ENCODE measurements at places on chromosomes 2 and 18. TPM values are rescaled to one million over a fixed set of nuclear protein-coding genes. Genes with fewer than 3 reads are reported as not detected.

CPLX4 gene
- not detected for total RNA-seq

POTEJ gene
- total RNA-seq: not detected

IL37 gene
- not detected for total RNA-seq

DNPEP gene
- 47.6 TPM for total RNA-seq

CLHC1 gene
- total RNA-seq: 10.4 TPM

HK2 gene
- total RNA-seq: 47.7 TPM

ZNF532 gene
- 55.5 TPM for total RNA-seq

LRRTM4 gene
- not detected for total RNA-seq

PLEKHH2 gene
- 1.9 TPM for total RNA-seq

DSG4 gene
- not detected for total RNA-seq

ANTXR1 gene
- 86.4 TPM for total RNA-seq

KCNK3 gene
- total RNA-seq: 8.2 TPM

DNER gene
- 0.37 TPM for total RNA-seq

CXCR4 gene
- total RNA-seq: 16.1 TPM

MYO1B gene
- total RNA-seq: 165 TPM

CDH2 gene
- total RNA-seq: 57.3 TPM

ANO7 gene
- 0.40 TPM for total RNA-seq

KIF5C gene
- 0.13 TPM for total RNA-seq

NAT8 gene
- not detected for total RNA-seq

NFU1 gene
- 48.7 TPM for total RNA-seq

NCKAP1 gene
- 131 TPM for total RNA-seq

MAP3K19 gene
- not detected for total RNA-seq

RALB gene
- total RNA-seq: 83.4 TPM

ALKAL2 gene
- not detected for total RNA-seq

RFTN2 gene
- 25.6 TPM for total RNA-seq

EVX2 gene
- not detected for total RNA-seq

CGREF1 gene
- 7.0 TPM for total RNA-seq

GPBAR1 gene
- total RNA-seq: not detected

All from aortic smooth muscle cell (primary cell).